Stimulated activated CD4-positive, alpha-beta T cell treated with anti-CD3 and anti-CD28 coated beads, Interleukin-1b, Interleukin-23, amount 100 ng/mL, for 4 hours (primary cell): ENCODE measurements at places on chromosomes 1 and 21.

- no peak for DNase-seq
These were observed 25.2 kb downstream of the VN1R5 start for GRCh38 chr1:247281001-247281574.

GRCh38 chr1:152036267-152037216 is at the start of gene S100A11:
Gene S100A11 (minus strand): TSS chr1:152037004. CDS start chr1:152036915, 89 bp downstream.
- DNase-seq, result peak; percentile 60

DNA sequence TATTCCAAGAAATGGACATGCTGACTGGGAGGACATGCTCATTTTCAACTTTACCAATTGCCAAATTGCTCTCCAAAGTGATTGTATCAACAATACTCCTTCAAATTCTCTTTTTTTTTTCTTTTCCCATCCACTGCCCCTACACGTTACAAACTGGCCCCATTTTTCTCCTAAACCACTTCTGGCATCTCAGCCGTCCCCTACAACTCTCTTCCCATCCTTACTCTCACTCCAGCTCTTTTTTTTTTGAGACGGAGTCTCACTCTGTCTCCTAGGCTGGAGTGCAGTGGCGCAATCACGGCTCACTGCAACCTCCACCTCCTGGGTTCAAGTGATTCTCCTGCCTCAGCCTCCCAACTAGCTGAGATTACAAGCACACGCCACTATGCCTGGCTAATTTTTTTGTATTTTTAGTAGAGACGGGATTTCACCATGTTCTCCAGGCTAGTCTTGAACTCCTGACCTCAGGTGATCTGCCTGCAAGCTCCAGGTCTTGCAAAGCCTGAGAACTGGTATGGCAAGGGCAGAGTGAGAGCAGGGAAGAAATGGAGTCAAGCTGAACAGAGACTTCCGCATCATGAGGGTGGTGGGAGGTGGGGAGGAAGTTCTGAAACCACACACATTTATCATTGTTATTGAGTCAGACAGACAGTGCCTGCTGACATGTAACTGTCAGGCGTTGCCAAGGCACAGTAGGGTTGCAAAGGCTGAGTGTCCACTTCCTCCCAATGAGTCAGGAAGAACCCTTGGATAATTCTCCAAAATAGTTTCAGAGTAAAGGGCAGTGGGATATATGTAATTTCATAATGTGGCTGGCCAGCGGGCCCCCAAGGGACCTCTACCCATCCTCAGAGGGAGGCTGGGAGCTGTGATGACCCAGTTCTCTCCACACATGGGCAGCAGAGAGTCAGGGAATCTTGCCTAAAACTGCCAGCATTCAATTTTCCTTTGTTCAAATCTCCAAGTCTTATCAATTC is 17.4 kb downstream of the CELA3A start:
- DNase-seq, result peak; percentile 52

- no peak for DNase-seq
These were observed 608.5 kb downstream of the SMYD3 start for GRCh38 chr1:245898581-245898980.

DNA sequence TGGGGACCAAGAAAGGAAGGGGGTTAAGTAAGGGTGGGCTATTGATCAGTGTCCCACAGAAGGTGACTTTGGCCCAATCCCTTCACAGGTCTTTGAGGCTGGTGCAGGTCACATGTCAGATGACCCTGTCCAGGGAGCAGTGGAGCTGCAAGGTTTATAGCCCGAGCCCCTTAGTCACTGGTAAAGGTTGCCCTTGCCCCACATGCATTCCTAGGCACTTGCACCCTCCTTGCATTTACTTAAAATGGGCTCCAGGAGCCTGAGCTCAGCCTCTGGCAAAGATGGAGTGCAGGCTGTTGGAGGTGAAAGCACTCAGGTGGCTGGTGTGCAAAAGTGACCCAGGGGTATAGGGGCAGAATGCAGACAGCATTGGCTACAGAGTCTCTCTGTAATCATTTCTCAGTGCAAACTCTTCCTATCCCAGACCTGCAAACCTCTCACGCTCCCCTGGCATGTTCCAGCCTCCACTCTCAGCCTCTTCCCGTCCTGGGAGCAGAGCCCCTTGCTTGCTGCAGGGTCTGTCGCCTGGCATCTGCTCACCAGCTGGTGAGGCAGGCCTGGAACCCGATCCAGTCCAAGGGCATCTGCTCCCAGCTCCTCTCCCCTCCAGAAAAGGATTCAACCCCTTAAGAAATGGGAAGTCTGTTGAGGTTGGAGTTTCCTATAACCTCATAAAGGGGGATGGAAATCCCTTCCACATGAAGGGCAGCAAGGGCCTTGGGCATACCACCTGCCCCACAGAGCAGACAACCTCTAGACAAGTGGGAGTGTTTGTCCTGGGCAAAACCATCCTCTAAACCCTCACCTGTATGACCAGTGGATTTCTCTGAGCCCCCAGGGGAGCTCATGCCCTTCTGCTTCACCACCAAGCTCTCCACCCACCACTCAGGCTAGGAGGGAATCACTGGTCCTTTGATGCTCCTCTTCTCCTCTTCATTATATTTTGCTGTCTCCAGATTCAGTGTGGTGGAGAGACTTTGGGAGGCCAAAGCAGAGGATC is 23.1 kb upstream of the PTPRF start:
- DNase-seq, result no peak
